ENCODE measurements at places on chromosomes 7 and 10. TPM values are rescaled to one million over a fixed set of nuclear protein-coding genes. Genes with fewer than 3 reads are reported as not detected.

The LIPK gene
- 1.5 TPM for polyA plus RNA-seq

The OPN4 gene
- 0.09 TPM for polyA plus RNA-seq

The CPVL gene
- polyA plus RNA-seq, result 112 TPM

The MYO1G gene
- 56.2 TPM for polyA plus RNA-seq

The ANKRD30A gene
- polyA plus RNA-seq, result 0.02 TPM

The TEX36 gene
- not detected for polyA plus RNA-seq

The ARMC3 gene
- polyA plus RNA-seq, result 0.11 TPM

Data from thymus (tissue), 14 donors.